ENCODE measurements at places on chromosomes 1 and 21.

- DNase-seq: no peak
These were observed 1.5 kb upstream of the KIF17 start for GRCh38 chr1:20719261-20719660.

GRCh38 chr1:220250681-220251080, 21.6 kb downstream of the RAB3GAP2 start:
- no peak for DNase-seq

GRCh38 chr1:30373471-30374399, 349.6 kb downstream of the MATN1 start:
- DNase-seq: no peak

DNA sequence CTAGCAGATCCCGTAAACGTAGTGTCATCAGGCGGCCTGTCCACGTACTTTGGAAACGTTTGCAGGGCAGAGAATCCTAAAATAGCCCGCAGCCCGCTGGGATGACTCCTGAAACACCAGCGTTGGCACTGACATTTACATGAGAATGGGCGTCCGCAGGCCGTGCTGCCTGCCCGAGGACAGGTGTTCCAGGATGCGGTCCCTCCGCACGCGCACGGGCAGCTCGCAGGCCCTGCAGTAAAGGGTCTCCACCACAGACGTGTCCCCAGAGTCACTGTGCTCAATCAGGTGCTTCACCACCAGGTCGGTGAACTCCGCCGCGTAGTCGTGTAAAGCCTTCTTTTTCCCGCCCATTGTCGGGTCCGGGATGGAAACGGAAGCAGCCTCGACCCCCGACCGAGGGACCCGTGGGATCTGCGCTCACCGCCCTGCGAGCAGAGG, 5.8 kb upstream of the CCDC27 start:
- DNase-seq: peak; percentile 13

DNA sequence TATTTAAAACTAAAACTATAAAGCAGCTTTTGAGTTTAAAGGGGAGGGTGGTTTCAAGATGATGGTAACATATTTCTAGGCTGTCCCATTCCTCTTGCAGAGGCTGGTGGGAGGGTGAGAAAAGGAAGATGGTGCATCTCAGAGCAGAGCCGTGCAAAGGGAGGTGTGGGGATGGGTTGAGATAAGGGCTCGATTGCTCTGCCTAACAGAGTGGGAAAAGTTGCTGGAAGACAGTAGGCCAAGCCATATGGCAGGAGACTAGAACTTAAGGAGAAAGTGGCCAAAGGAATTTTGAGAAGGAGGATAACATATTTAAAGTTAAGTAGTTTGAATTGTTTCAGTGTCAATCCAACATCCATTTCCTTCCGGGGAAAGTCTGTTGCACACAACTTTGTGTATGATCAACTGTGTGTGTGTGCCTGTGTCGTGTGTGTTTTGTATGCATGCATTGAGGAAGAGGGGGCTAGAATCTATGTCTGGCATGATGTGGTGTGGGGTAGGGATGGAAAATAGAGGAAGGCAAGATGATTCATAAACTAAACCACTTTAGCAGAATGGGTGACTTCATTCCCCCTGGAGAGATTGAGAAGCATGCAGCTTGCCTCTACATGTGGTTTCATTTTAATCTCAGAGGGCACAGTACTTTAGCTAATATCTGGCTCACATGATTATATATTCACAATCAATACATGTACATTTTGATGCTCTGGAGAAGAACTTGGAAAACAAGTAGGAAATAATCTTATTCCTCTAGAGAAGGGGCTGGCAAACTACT, 145.0 kb upstream of the DNAH14 start:
- DNase-seq: no peak

- no peak for DNase-seq
These were observed 6.3 kb downstream of the FHL3 start for GRCh38 chr1:37998913-37999429.
